Stimulated activated CD8-positive, alpha-beta memory T cell treated with anti-CD3 and anti-CD28 coated beads, Interleukin-4, amount 100 ng/mL, for 24 hours (primary cell): ENCODE measurements at places on chromosomes 7 and 10.

- no peak for DNase-seq
These were observed 2.3 kb downstream of the NACAD start for GRCh38 chr7:45086331-45087065.

- DNase-seq = no peak
These were observed 120.1 kb upstream of the NOBOX start for GRCh38 chr7:144523621-144524020.

GRCh38 chr7:122299624-122300210 is 4.8 kb downstream of the FEZF1 start:
- DNase-seq = no peak

GRCh38 chr7:133609806-133610205 is 356.9 kb downstream of the EXOC4 start:
- DNase-seq = no peak

- DNase-seq = no peak
These were observed 171.7 kb downstream of the KIF20B start for GRCh38 chr10:89873055-89873454.

GRCh38 chr7:133197972-133198544 is 54.8 kb upstream of the EXOC4 start:
- DNase-seq = no peak

- DNase-seq = no peak
These were observed 58.4 kb downstream of the AGK start for GRCh38 chr7:141609576-141609975.

DNA sequence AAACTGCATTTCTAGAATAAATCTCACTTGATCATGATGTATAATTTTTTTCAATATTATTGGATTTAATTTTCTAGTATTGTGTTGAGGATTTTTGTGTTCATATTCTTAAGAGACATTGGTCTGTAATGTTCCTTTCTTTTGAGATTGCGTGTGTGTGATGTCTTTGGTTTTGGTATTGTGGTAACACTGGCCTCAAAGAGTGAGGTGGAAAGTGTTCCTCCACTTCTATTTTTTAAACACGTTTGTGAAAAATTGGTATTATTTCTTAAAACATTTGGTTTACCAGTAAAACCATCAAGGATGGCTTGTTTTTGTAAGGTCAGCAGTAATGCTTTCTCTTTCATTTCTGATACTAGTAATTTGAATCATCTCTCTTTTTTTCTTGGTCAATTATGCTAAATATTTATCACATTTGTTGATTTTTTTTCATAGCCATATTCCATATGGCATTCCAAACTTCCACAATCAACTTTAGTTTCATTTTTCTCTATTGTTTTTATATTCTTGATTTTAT is 290.2 kb upstream of the CDC14C start:
- no peak for DNase-seq

DNA sequence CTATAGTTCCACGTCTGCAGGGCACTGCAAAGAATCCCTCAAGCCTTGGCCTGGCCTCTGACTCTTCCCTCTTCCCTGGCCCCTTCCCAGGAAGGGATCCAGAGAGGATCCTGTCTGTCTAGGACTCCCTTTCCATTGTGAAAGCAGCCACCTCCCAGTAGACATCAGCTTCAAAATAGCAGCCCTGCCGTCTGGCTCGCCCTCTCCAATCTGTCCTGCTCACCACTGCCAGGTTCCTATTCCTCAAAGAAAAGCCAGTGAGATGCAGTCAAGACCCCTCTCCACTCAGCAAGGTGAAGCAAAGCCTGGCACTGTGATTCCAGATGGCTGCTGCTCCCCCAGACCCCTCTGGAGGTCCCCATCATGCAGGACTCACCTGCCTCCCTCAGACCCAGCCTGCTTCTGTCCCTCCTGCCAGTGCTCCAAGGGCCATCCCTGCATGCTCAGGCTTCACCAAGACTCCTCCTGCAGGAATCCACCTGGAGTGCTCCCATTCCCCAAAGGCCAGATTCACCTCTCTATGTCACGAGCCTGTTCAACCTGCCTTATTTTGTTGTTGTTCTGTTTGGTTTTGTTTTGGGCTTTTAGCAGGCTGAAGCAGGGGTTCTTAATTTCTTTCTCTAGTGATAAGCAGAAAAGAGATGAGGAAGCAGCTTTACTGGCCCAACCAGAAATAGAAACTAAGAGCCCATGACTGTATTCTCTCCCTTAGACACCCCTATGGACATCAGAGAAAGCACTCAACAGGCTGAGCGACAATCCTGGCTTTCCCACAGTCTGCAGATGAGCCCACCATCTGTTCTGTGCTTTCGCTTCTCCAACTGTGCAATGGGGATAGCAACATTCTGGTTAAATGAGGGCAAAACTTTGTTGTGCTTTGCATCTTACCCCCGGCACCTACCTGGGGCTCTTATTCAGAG is 305.1 kb downstream of the GRID1 start:
- DNase-seq = no peak

DNA sequence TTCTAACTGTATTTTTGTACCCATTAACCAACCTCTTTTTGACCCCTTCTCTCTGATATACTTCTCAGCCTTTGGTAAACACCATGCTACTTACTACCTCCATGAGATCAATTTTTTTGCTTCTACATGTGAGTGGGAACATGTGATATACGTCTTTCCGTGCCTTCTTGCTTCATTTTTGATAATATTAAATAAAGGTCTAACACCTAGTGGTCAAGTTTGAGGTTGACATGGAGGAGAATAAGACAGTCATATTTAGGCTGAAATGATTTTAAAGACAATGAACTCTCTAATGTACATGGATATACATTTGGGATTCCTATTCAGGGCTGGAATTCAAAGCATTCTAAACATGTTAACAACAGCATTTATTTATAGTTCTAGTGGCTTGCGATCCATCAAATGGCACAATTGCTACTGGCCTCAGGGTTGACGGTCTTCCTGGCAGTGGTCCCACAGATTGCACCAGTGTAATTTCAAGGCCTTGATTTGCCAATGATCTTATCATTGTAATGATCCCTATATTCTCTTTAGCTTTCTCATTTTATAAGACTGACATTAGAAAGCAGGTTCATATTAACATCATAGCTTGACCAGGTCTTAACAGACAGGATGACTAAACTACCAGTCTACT is 315.9 kb upstream of the ETV1 start:
- no peak for DNase-seq

DNA sequence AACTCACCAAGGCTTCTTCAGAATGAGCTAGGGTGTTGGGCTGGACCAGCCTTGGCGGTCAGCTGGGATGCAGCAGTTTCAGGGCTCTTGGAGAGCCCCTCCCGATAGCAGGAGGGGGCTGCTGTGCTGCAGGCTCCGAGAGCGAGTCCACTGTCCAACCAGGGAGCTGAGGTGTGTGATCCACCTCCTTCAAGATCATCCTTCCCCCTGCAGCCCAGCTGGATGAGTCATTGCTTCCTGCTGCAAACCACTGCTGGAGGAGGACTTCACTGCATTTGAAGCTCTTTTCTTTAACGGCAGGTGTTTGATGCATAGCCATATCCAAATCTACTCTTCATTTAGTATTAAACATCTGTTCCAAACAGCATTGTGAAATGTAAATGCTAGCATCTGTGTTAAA is 54.2 kb upstream of the EBF3 start:
- DNase-seq = no peak
